ENCODE measurements at places on chromosomes 16 and 17.
A peak's percentile ranks its signal among the peaks of the same experiment; 100 is the strongest.

DNA sequence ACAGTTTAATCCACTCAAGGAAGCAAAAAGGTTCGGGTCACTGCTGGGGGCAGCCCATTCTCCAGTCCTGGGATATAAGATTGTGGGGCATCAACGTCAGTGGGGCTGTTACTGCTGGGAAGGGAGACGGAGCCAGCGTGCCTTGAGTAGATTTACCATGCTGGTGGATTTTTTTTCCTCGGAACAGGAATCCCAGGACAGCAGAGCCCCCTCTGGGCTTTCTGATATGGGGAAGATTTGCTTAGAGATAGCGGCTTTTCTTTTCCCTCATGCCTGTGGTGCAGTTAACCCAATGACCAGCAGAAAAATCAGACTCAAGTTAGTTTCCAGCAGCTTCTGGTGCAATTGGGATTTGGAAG is 35.4 kb downstream of the WSCD1 start:
- DNase-seq = no peak

DNA sequence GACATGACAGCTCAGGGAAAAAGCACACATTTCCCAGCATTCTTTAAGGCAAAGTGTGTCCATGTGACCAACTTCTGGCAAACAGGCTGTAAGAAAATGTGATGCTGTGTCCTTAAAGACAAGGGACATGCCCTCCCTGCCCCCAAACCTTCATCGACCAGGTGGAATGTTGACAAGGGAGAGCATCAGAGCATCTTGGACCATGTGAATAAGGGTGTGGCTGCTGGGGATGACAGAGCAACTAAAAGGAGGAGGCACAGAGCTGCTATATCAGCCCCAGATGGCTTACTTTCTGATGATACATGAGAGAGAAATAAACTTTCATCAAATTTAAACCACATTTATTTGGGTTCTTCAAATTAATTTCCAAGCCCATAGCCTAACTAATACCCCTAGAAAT is 2.2 kb upstream of the ZNF23 start:
- DNase-seq = no peak

- no peak for DNase-seq
Measured at GRCh38 chr17:2011411-2012371, 13.4 kb downstream of the RTN4RL1 start.

DNA sequence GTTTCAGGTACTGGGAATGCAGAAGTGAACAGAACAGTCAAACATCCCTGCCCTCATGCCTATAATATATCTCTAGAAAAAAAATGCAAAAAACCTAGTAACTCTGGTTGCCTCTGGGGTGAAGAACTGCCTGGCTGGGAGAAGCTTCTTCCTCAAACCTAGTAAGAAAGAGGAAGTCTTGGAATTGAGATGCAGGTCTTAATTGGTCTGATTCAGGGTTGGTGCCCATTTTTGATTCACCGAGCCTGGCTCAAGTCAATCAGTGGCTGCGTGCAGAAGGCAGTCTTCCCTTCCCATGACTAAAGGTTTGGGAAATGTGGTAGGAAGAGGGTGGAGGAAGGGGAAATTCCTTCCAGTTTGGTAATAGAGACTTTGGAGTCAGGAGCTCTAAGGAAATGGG is 22.4 kb downstream of the CDRT15 start:
- DNase-seq = no peak

DNA sequence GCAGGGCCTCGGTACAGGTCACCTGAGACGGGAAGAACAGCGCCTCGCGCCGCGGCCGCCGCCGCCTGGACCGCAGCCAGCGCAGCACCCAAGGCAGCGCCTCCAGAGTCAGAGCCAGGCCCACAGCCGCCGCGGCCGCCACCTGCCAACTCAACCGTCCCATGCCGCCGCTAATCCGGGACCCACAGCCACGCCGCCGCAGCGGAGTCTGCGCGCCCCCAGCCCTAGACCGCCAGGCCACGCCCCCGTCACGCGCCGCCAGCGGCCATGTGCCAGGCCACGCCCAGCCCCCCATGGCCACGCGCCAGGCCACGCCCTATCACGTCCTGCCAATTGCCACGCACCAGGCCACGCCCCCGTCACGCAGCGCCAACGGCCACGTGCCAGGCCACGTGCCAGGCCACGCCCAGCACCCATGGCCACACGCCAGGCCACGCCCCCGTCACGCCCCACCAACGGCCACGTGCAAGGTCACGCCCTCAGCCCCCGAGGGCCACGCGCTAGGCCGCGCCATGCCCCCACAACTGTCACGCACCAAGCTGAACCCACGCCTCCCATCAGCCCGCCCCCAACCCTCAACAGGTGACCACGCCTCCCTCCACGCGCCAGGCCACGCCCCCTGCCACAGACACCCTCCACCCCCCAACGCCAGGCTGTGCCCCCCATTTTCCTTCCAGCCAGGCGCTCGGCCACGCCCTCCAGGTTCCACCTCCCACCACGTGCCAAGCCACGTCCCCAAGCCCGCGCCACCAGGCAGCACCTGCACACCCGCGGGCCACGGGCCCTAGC is at the start of gene PLD6:
Gene PLD6 (minus strand): TSS at position 210 of the 789 bp plus-strand sequence. CDS start 47 bp downstream, at position 163.
- DNase-seq = peak; percentile 76

DNA sequence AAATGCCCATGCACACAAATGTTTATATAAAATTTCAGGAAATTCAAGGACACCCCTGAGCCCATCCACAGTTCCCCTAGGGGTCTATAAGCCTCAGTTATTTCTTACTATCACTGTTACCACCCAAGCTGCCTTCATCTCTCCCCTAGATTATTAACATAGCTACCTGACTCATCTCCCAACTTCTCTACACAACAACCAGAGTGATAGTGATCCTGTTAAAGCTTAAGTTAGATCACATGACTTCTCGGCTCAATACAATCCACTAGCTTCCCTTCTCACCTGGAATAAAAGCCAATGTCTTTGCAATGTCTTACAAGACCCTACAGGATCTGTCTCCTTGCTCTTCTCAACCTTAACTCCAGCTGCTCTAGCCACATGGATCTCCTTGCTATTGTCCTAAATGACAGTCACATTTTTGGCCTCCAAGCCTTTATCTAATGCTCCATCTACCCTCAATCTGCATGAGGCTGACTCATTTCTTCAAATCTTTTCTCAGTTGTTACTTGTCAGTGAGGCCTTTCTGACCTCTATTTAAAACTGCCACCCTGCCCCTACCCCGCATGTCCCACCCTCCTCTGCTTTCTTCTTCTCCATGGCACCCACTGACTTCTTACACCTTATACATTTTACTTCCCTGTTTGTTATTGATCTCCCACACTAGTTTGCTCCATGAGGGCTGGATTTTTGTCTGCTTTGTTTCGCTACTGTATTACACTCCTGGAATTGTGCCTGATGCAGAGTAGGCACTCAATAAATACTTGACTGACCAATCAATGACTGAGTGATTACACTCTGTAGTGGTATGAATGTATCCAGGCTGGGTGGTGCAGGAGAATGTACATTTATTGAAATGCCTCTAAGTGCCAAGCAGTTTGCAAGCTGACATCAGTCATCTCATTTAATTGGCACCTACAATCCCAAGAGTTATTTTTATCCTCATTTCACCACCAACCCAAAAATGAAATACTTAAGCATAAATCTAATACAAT is 5.2 kb upstream of the LIG3 start:
- no peak for DNase-seq

GRCh38 chr16:52578007-52578828 is 31.3 kb upstream of the TOX3 start:
- no peak for DNase-seq
